Cerebellum (tissue), 4 donors: ENCODE measurements at places on chromosomes 3 and 15. TPM values are rescaled to one million over a fixed set of nuclear protein-coding genes. Genes with fewer than 3 reads are reported as not detected.
A peak's percentile ranks its signal among the peaks of the same experiment; 100 is the strongest.

Gene IFT80
- total RNA-seq: 55.4 TPM

Gene SIAH2
- total RNA-seq: 17.1 TPM

Gene ASB14
- 0.27 TPM for total RNA-seq

Gene ASB7
- total RNA-seq: 15.2 TPM

GRCh38 chr3:195914648-195915473, 6.5 kb upstream of the TNK2 start:
- peak; percentile 91 for DNase-seq

DNA sequence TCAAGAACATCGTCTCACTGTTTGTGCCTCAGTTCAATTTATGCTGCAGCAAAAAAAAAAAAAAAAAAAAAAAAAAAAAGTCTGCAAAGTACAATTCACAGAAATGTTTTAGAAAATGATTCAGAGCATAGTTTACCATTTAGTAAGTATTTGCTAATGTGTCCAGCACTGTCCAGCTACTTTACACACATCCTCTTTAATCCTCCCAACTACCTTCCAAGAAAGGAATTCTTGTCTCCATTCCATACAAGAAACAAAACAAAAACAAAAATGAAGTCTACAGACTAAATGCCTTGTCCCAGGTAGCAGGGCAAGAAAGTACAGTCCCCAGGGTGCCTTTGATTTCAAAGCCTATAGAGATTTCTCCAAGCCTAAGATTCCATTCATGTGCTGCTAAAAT, 38.9 kb upstream of the SNTN start:
- DNase-seq: no peak

DNA sequence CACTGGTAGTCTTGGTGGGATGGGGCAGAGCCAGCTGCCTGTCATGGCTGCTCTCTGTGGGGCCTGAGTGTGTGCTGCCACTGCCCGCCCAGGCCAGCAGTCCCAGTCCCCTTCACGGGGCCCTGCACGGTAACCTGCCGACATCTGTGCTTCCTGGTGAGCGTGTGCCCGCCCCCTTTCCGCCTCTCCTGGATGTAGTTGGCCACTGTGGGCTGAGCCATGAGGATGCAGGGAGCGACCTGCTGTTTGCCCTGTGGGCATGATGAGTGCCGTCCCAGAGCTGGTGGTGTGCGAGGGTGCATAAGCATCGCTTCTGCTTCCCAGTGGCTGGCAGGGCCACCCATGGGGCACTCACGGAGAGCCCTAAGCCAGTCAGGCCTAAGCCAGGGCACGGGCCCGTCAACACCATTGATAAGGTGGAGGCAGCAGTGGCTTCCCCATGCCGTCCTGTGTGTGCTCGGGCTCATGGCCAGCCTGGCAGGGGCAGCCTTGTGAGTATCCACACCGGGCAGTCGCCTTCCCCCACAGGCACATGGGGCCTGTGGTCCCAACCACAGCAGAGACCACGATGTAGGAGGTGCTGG, 14.6 kb downstream of the PLXNA1 start:
- no peak for DNase-seq

- no peak for DNase-seq
These were observed 2.8 kb downstream of the NISCH start for GRCh38 chr3:52458031-52458760.

DNA sequence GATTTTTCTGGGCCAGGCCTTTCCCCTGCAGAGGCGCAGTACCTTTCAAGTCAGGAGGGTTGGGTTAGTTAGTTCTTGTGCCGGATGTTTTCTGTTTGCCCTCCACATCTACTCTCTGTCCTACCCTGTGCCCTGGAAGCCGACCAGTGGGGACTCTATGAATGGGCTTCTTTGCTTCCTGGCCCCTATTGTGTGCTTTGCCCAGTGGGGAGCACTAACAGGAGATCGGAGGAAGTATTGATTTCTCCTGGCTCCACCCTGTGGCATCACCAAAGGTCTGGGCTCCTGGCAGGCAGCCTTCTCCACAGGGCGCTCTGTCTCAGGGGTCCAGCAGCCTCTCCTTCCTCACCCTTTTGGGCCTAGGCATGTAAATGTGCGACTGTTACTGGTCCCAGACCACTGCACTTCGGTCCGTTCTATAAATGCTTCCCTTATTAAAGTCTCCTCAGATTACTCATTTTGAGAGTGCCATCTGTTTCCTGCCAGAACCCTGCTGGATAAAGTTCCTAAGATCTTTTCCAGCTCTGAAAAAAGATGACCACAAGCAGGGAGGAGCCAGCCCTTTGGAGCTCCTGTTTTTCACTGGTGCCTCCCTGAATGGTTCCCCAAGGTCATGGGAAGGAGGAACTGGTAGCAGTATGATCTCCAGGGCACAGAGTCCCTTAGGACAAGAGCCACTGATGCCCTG, 44.5 kb downstream of the CTDSPL start:
- DNase-seq: no peak

- no peak for DNase-seq
These were observed 31.9 kb upstream of the TICRR start for GRCh38 chr15:89543389-89543788.

DNA sequence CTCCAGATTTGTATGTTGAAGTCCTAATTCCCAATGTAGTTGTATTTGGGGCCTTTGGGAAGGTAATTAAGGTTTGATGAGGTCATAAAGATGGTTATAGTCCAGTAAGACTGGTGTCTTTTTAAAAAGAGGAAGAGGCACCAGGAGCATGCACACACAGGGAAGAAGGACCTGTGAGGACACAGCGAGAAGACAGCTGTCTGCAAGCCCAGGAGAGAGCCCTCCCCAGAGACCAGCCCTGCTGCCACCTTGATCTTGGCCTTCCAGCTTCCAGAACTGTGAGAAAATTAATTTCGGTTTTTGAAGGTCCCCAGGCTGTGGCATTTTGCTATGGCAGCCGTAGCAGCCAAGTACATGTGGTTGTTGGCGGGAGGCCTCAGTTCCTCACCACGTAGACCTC, 32.8 kb upstream of the TSEN2 start:
- DNase-seq: no peak

DNA sequence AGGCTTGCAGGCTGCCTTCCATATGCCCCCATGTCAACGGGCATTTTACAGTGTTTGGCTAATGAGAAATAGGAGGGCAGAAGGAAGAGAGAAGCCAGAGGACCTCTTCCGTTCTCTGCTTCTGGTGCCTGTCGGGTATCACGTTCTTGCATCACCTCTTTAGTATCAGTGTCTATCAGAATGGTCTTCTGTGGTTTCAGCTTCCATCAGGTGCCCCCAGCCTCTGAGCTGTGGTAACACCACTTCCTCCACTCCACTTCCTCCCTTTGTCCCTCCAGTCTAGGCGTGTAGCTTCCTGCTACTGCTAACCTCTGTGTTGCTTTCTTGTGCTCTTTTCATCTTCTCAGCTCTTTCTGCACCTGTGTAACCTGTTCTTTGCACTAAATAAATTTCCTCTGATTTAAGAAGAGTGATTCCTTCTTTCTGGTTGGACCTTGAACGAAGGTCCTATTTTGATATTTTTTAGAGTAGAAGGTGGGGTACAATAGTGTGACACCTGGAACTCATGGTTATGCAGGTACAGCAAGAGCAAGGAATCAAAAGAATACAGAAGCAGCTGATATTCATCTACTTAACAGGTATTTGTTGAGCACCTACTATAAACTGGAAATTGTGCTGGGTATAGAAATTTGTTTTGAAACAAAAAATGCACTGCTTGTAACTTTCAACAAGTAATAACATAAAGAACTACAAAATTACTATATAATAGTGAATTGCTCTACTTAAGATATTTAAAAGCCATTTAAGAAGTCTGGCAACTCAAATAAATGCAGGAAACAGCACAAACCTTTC, 27.4 kb upstream of the FOXB1 start:
- DNase-seq: no peak

- no peak for DNase-seq
These were observed 271.1 kb downstream of the EBLN2 start for GRCh38 chr3:73332558-73332957.

DNA sequence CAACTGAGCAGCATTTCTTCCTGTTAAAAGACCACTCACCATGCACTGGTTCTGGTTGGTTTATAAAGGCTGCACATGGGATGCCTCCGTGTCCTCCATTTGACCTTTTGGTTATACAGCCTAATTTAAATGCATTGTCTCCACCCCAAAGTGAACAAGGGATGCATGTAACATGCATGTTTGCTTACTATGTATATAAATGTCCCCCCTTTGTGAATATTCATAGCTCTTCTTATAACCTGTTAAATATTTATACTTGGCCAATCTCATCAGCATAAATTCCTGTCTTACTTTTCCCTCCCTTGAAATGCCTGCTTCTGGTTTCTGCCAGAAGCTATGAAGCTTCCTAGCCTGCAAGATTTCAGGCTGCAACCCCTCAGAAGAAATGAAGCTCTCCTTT, 27.4 kb downstream of the TARS3 start:
- no peak for DNase-seq

GRCh38 chr3:185936273-185936629, 1.6 kb downstream of the TRA2B start:
- DNase-seq: no peak
